ENCODE measurements at places on chromosomes 5 and 9.

DNA sequence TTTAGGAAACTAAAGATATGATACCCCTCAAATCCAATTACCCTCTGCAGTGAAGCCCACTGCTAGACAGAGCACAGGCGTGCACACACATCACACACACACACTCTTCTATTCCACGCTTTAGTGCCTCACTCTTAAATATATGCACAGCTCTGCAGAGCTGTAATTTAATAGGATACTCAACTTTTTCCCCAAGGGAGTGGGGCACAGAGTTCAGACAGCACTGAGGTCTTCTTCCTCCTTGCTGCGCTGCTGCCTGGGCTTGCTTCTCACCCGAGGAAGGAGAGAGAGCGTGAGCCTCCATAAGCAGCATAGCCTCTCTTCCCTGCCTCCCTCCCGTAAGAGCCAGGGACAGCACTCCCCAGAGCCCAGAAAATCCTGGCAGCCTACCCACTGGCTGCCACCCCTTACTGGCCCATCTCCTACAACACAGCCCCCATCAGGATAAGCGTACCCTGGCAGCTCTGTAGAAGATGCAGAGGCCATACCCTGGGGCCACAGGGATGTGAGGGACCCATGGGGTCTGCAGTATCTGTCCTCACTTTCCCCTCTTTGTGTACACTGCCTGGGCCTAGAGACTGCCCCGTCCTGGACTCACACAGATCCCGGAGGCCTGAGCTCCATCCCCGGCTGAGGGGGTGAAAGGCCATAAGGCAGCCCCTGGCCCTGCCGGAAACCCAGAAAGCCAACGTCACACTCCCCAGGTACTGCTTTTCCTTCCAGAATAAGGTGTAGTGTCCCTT lies 102.1 kb downstream of the C5orf15 start:
- no peak for DNase-seq

DNA sequence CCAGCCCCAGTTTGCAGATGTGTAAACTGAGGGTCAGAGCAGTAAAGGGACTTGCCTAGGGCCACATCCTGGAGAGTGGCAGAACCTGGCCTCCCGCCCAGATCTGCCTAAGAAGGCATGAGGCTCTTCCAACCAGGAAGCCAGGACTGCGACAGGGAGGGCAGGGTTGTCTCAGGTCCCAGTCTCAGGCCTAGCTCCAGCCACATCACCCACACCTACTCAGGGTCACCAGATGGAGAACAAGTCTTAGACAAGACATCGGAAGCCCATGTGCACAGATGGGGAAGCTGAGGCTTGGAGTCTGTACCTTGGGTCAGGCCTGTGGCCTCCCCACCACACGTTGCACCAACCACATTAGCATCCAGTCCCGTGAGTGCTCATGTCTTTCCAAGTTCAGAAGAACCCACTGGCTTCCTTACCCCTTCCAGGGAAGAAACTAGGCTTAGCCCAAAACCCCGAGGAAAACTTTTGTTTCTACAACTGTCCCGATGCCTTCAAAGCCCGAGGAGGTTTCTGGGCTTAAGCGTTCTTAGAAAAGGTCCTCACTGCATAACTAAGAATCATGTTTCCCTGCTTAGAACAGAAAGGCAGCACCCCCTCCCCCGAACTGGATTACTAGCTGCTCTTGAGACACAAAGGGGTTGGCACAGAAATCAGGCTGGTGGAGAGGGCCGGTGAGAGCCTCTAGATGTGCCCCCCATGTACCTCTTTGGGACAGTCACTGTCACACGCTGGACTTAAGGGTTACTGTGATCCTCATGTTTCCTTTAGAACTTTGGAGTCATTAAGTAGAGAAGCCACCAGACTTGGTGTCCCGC lies 2.2 kb downstream of the FAM78A start:
- no peak for DNase-seq

DNA sequence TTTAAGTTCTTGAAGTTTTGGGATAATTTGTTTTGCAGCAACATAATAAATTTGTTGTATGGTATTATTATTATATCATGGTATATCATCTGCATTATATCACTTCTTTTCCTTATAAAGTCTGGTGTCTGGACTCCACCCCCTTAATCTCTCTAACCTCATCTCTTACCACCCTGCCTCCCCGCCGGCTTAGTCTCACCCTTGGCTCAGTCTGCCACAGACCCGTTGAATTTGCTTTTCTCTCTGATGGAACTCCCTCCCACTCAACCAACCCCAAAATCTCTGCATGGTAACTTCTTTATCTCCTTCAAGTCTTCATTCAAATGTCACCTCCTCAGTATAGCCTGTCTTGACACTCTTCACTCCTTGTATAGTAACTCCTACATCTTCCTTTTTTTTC lies 29.6 kb upstream of the MATR3 start:
- DNase-seq = no peak

DNA sequence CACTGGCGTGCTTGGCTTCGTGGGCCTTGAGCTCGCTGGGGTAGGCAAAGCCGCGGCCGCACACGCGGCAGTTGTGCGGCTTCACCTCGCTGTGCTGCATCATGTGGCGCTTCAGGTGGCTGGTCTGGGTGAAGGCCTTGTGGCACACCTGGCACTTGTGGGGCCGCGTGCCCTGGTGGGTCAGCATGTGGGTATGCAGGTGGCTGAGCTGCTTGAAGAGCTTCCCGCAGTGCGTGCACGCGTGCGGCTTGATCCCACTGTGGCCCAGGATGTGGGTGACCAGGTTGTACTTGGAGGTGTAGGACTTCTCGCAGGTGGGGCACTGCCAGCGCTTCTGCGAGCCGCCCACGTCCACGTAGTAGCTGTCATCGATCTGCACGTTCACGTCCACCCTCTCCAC lies 46.8 kb downstream of the ZNF366 start:
- no peak for DNase-seq

- DNase-seq = no peak
Observed at GRCh38 chr9:131272212-131272611, 4.1 kb downstream of the FAM78A start.

DNA sequence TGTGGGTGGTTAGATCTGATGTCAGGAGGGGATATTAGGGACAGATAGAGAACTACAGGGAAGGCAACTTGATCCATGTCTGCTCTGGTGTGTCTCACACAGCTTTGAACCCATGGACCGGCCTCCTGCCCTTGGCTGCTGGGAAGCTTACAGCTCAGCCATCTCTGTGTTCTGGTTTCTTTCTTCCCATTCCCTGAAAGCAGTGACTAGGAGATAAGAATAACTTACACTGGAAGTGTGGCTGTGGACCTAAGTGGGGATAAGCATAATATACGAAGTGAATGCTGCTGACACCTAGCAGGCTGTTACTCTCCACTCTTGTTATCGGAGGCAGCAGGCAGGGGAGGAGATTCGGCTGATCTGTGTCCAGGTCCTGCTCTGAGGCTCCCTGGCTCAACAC lies 282.3 kb upstream of the TUT7 start:
- no peak for DNase-seq

DNA sequence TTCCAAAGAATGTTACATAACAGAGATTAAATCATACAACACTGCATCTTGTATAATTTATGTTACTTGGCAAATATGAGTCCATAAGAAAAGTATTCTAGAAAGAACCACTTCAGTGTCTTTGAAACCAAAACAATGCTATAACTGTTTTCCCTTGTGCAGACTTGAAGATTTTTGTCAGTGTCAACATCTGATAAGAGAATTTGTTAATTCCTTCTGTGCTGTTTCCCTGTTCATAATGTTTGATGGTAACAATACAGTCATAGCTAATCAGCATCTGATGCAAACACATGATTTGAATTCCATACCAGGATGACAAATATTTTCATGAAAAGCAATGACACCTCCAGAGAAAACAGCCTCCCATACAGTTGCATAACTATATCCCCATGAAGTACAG lies 306.8 kb downstream of the SEMA5A start:
- no peak for DNase-seq

DNA sequence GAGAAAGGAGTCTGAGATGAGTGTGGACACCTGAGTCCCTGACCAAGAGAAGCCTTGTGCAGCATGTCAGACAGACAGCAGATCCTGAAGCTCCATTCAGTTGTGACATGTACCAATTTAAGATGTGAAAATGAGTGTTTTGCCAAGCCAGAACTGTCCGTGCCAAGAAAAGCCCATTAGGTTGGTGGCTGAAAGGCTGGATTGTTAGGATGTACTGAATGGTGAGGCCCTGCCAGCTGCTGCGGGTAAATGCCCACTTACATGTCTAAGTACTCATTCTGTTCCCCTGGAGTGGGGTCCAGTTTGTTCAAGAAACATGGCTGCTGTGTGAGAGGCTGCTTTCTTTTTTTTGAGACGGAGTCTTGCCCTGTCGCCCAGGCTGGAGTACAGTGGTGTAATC lies 14.6 kb downstream of the DAPK1 start:
- no peak for DNase-seq

- DNase-seq = no peak
Observed at GRCh38 chr5:74624501-74624900, 16.0 kb downstream of the ENC1 start.

GRCh38 chr5:178569485-178569884 lies 20.7 kb downstream of the COL23A1 start:
- no peak for DNase-seq

DNA sequence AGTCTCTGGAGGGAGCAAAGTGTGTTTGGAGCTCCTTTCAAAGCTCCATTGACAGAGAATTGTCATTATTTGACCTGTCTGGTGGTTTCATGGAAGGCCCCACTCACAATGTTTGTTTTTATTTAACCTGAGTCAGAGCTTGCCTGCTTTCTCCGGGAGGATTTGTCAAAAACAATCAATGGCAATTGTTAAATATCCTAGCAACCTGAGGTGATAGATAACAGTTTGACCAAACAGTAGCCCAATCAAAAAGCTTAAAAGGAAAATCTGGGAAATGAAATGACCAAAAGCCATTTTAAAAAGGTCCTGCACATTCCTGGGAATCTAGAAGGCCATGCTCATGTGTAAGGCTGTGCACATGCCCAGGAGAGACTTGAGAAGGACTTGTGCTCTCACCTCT lies 177.2 kb upstream of the POC5 start:
- DNase-seq = no peak

DNA sequence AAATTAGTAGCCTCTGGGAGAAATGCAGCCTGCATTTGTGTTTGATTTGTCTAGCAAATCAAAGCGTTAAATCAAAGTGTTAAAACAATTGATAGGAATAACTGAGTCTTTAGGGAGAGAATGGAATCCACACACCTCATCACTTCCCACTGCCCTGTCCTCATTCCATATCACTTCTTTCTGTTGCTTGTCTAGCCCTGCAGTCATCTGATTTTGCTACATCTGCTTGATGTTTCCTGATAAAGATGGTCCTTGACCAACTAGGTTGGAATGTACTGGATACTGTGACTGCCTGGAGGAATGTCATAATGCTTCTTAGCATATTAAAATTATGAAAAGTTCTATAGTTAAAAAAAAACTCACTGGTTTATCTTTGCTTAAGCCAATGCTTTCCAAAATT lies 119.9 kb downstream of the DOCK2 start:
- no peak for DNase-seq

DNA sequence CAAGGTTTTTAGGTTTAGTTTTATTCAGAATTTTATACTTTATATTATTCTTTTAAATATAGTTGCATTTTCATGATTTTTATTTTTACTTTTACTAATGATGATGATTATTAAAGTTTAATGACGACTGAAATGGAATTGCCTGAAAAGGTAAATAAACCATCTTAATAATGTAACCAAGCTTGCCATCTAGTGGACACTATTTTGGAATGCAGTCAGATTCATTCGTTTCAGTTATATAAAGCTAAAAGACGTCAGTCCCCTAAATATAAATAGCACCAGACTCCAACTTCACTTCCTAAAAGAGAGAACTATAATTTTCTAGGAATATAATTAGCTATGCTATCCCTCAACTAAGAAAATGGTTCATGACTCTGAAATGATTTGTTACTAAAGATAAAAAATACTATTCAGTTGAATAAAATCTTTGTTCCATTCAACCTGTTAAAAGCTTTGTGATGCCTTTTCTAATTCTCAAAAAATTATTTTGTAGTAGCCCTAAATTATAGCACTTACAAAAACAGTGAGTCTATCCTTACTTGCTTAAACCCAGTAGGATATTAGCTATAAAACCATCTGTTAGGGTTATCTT lies 19.9 kb downstream of the ABITRAM start:
- no peak for DNase-seq

DNA sequence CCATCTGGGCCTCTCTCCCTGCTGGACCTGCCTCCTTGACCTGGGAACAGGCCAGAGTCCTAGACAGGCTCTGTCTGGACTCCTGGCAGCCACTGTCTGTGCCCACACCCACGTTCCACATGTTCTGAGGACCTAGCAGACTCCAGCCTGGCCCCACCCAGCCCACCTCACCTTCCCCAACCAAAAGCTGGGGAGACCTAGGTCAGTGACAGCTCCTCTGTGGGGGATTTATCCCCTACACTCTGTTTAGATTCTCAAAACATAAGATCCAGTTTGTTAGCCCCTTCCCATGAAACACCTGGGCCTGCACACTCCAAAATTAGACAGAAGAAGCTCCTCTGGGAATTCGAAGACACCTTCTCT lies 59.8 kb upstream of the ADAMTS2 start:
- no peak for DNase-seq

GRCh38 chr9:1723522-1724015 lies 291.6 kb upstream of the SMARCA2 start:
- no peak for DNase-seq

DNA sequence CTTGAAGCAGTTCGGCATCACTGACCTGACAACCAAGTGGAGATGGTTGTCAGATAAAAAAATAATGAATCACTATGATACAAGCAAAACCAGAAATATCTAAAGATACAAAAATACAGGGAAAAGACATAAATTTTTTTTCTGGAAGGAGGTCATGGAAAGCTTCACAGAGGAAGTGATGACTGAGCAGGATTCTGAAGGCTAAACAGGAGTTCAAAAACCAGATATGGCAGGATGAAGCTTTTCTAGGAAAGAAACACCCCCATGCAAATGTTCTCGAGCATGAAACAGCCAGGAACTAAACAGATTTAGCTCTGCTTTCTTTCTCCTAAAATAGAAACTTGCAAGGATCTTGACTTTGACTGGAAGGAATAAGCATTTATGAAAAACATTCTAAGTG lies 60.7 kb upstream of the IFNE start:
- no peak for DNase-seq

- DNase-seq = no peak
Observed at GRCh38 chr5:102622262-102622661, 123.5 kb upstream of the SLCO6A1 start.

DNA sequence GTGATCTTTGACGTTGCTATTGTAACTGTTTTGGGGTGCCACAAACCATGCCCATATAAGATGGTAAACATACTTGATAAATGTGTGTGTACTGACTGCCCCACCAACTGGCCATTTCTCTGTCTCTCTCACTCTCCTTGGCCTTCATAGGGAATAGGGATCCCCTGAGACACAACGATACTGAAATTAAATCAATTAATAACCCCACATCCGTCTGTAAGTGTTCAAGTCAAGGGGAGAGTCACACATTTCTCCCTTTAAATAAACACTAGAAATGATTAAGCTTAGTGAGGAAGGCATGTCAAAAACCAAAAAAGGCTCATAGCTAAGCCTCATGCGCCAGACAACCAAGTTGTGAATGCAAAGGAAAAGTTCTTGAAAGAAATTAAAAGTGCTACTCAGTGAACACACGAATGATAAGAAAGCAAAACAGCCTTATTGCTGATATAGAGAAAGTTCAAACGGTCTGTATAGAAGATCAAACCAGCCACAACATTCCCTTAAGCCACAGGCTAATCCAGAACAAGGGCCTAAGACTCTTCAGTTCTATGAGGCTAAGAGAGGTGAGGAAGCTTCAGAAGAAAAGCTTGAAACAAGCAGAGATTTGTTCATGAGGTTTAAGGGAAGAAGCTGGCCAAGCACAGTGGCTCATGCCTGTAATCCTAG lies 111.1 kb downstream of the UGCG start:
- DNase-seq = no peak

Measured in HS-27A (cell line).